ENCODE measurements at places on chromosomes 1 and 21.

DNA sequence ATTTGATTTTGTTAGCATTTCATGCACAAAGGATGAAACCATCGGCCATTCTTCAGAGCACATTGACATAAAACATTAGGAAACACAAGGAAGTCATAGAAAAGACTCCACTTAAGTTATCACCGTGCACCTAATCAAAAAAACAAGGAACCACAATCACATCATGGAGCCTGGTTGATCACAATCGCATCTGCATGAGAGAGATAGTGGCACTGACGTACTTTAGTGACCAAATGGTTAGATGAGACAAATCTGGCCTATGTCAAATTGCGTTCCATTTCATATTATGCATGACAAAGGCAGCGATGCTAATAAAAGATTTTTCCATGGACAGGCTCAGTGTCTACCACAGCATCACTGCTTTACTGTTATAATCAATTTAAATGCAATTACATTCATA lies 571.8 kb upstream of the ADGRL2 start:
- no peak for DNase-seq

DNA sequence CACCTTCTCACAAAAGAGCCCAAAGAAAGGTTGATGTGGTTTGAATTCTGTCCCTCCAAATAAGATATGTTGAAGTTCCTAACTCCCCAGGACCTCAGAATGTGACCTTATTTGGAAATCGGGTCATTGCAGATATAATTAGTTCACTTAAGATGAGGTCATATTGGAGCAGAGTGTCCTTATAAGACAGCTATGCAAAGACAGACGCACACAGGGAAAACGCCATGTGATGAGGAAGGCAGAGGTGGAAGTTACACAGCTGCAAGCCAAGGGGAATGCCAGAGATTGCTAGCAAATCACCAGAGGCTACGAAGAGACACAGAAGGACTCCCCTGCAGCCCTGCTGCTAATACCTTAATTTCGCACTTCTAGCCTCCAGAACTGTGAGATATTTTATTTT lies 5.2 kb upstream of the ABCB10 start:
- DNase-seq: peak; percentile 50

DNA sequence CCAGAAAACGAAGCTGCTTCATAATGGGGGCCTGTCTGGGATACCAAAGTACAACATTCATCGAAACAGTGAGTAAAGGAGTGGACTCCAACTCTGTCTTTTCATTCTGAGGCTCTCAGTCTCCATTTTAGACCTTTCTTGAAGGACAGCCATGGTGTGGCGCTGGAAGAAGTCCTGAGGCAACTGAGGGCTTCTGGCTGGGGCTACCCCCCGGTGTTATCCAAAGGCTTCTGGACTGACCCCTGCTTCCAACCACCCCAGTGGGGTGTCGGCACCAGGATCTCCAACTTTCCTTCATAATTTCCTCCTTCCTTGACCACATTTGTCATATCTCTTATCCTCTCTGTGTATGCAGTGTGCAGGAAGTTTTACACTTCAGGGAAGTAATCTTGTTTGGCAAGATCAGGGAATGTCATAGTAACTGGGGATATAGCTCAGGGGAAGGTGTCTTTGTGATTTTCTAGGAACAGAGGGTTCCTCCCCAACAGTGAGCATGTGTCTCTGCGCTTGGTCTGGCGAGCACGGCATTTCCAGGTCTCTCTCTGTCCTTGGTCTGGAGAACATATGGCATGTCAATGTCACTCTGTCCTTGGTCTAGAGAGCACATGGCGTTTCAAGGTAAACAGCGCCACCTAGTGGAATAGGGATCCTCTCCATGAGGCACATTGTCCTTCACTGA lies 19.4 kb upstream of the BSDC1 start:
- no peak for DNase-seq

GRCh38 chr1:204261746-204262505 lies 48.1 kb upstream of the GOLT1A start:
- DNase-seq: peak; percentile 37

DNA sequence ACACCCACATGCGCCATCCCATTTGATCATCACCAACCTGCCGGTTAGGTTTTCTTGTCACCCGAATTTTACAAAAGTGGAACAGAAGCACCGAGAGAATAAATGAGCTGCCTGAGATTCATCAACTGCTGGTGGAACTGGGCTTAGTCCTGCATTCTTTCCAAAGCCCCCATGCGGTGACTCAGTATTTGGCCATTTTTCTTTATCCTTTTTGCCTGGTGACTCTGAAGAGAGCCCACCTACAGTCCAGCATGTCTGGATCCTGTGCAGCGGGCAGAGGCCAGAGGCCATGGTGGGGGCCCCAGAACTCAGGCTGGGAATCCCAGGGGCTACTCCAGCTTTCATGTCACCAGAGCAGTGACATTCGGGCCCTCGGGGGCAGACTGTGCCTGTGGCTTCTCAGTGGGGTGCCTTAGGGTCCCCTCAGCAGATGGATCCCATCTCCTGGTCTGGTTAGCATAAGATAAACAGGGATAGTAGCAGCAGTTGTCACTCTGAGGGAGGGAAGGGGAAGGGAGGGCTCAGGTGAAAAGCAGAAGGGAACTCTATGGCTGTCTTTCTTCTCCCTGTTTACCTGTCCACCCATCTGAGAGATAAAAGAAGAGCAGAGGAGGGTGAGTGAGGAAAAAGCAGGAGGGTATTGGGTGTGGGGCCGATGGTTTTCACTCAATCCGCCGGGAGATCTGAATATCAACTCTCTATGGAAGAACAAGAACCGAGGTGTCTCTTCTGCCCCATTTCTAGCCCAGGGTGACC lies 63.2 kb downstream of the KIF26B start:
- no peak for DNase-seq

- DNase-seq: no peak
Measured at GRCh38 chr1:54310439-54311328, 95.5 kb downstream of the SSBP3 start.
